ENCODE measurements at places on chromosomes 4 and X.

- DNase-seq: peak; percentile 42
These were observed 33.7 kb downstream of the PRPS2 start for GRCh38 chrX:12824944-12825343.

GRCh38 chr4:150982557-150983233 lies 32.4 kb downstream of the LRBA start:
- DNase-seq: no peak

DNA sequence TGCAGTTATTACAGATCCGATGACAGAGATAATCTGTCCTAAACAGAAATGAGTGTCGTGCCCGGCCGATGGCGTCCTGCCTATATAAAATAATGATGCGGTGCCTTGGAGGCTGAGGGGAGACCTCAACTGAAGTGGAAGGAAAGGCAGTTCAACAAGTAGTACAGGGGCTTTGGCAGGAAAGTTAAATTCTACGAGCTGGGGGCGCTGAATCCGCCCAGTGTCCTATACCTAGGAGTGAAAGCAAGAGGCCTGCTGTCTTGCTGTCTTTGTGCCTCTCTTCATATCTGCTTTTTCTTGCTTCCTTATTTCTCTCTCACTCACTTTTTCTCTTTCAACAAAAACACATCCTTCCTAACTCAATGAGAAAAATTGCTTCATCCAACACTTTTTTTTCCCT lies 82.2 kb upstream of the PRPS2 start:
- no peak for DNase-seq

GRCh38 chr4:110970642-110971041 lies 347.8 kb upstream of the PITX2 start:
- DNase-seq: peak; percentile 92

GRCh38 chr4:130163701-130164100 lies 1067.7 kb downstream of the C4orf33 start:
- no peak for DNase-seq

- DNase-seq: peak; percentile 80
These were observed 40.2 kb upstream of the NHSL2 start for GRCh38 chrX:71870208-71871098.

DNA sequence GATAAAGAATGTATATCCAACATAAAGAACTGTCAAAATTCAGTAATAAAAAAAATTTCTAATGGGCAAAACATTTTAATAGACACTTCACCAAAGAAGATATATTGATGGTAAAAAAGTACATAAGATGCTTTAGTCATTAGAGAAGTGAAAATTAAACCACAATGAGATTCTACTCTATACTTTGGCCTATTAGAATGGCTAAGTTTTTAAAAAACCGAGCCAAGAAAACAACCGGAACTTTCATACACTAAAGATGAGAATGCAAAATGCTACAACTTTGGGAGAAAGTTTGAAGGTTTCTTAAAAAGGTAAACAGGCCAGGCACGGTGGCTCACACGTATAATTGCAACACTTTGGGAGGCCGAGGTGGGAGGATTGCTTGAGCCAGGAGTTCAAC lies 20.8 kb downstream of the CNOT6L start:
- DNase-seq: no peak

DNA sequence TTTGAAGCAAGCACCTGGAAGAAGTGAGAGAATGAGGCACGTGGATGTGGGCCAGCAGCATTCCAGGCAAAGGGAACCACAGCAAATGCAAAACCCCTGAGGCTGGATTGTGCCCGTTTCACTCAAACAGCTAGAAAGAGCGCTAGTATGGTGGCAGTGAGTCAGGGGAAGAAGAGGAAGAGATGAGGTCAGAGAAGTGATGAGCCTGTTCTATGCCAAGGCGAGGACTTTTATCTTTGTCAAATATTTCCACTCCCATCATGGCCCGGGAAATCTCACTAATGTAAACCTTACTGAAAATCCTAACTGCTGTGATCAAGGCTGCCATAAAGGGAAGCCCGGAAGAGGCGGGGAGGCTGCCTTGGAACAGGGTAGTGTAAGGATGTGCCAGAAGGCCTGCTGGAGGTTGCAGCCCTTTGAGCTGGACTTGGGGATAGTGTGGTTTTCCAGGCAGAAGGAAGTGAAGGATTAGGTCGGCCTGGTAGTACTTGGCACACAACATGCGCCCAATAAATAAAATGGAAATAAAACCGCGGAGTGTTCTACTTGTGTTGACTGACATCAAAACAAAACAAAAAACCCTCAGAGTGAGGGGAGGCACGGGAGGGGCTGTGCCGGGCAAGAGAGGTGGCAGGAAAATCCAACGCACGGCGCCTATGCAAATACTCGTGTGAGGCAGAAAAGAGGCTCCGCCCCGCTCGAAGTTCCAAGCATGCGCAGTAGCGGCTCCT lies 1.2 kb upstream of the CDK16 start:
- DNase-seq: peak; percentile 73

GRCh38 chr4:6465955-6466354 lies 6.5 kb downstream of the PPP2R2C start:
- DNase-seq: no peak

GRCh38 chr4:150682126-150682525 lies 100.2 kb downstream of the MAB21L2 start:
- DNase-seq: no peak

- DNase-seq: no peak
These were observed 63.0 kb downstream of the GPC3 start for GRCh38 chrX:133922390-133922771.

DNA sequence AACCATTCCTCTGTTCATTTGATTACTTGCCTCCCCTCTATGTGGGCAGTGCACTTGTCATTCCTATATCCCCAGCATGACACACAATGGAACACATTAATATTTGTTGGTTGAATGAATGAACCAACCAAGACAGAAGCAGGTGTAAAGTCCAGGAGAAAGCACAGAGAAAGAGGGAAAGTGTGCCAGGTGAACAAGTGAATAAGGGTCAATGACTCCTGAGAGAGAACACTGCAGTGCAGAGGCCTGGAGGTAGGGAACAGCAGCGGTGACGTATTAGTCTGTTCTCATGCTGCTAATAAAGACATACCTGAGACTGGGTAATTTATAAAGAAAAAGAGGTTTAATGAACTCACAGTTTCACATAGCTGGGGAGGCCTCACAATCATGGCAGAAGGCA lies 53.1 kb downstream of the USP46 start:
- DNase-seq: no peak

DNA sequence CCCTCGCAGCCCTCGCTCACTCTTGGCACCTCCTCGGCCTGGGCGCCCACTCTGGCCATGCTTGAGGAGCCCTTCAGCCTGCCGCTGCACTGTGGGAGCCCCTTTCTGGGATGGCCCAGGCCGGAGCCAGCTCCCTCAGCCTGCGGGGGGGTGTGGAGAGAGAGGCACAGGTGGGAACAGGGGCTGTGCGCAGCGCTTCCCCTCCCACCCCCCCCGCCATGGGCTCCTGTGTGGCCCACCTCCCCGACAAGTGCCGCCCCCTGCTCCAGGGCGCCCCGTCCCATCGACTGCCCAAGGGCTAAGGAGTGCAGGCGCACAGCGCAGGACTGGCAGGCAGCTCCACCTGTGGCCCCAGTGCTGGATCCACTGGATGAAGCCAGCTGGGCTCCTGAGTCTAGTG lies 220.2 kb downstream of the STPG2 start:
- no peak for DNase-seq

- no peak for DNase-seq
These were observed 246.3 kb upstream of the ADGRL3 start for GRCh38 chr4:60953826-60954225.

- DNase-seq: no peak
These were observed 48.6 kb upstream of the CLDN24 start for GRCh38 chr4:183370786-183371185.

DNA sequence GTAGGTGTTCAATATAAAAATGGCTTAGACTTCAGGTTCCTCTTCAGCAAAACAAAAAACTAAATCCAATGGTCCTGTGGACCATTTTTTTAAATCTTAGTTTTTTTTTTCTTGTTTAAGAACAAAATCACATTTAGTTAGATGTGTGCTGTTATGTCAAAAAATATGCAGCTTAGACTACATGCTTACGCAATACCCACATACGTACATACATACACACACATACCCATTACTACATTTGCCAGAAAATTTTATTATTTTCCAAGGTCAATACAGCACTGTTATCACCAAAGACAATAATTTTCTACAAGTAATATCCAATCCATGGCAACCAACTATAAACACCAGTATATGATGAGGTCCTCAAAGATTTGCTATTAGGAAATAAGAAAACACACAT lies 144.1 kb downstream of the PDGFC start:
- no peak for DNase-seq

DNA sequence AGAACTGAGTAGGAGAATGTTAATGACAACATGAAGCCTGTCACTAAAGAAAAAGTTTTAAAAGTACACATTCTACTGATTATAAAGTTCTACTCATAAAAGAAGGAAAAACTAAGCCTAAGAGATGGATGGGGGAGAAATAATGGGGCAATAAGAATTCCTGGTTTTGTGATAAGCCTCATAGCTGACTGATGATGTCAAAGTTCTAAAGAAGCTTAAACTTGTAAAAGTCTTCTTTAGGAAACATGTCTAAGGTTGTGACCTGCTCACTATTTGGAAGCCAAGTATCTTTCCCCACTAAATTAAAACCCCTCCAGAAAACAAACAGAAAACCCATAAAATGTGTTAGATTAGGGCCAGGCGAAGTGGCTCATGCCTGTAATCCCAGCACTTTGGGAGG lies 232.9 kb upstream of the GIMD1 start:
- DNase-seq: no peak

DNA sequence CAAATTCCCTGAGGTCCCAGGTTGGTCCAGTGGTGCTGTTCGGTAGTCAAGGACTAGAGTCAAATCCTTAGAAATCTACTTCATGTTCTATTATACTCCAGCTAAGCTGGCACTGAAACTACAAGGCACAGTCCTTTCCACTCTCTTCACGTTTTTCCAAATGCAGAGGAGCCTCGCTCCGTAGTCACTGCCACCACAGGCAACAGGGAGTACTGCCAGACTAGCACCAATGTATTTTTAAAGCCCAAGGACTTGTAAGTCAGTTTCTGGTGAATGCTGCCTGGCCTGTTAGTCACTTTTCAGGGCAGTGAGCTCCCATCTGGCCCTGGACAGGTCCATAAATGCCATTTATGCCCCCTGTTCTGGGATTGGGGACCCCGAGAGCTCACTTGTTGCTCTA lies 323.5 kb downstream of the FAM47A start:
- DNase-seq: peak; percentile 11

- DNase-seq: no peak
These were observed 69.5 kb upstream of the BRWD3 start for GRCh38 chrX:80879143-80879542.

DNA sequence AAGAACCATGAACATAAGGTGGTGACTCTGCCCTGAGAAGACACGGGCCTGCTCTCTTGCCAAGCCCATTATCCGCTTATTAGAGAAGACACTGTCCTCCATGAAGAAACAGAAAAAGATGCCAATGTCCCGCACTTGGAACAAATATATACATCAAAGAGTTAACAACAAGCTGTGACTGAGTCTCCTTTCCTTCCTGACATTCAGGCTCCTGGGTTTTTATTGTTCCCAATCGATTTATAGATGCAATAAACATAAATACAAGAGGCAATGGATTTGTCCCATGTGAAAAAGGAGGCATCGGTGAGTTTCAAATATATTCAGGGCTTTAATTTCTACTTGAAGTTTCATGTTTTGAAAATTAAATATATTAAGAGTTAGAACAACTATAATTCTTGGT lies 169.2 kb upstream of the CPEB2 start:
- no peak for DNase-seq

- peak; percentile 96 for DNase-seq
These were observed 10.3 kb upstream of the CXCL2 start for GRCh38 chr4:74109116-74109869.

GRCh38 chrX:17818726-17819125 lies 42.4 kb downstream of the RAI2 start:
- DNase-seq: no peak

GRCh38 chr4:6916587-6917460 lies 7.2 kb downstream of the TBC1D14 start:
- DNase-seq: peak; percentile 61

- no peak for DNase-seq
These were observed 1.8 kb downstream of the SH3BP2 start for GRCh38 chr4:2794486-2795299.

DNA sequence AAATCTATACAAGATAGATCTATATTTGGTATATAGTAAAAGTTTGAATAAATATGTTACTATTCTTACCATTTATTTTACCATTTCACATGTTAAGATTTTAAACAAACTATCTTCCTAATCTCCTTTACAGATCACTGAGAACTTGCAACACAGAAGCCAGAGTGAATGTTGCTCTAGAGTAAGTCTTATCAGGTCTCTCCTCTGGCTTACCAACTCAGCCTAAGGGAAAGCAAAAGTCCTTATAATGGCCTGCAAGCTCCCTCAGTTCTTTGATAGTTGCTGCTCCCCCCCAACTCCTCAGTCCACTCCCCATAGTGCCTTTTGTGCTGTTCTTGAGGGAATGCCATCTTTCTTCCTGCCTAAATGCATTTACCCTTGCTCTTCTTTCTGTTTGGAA lies 25.7 kb upstream of the SLC7A11 start:
- DNase-seq: peak; percentile 18

- DNase-seq: no peak
These were observed 367.0 kb upstream of the ATOH1 start for GRCh38 chr4:93461541-93461940.

GRCh38 chr4:25767877-25768725 lies 94.7 kb downstream of the SEL1L3 start:
- DNase-seq: peak; percentile 79

DNA sequence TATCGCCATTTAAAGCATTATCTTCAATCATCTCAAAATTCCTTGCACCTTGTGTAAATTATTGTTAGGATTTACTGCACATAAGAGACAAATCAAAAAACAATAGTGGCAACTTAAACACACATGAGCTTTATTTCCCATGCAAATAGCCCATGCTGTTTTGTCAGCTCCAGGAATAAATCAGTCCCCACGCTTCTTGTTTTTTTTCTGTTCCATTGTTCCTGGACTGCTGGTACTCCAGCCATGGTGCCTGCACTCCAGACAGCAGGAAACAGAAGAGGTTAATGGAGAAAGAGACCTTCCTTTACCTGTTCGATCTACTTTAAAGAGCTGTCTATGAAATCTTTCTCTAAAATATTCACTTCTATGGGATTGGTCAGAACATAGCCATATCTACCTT lies 1515.7 kb upstream of the TENM3 start:
- no peak for DNase-seq

- DNase-seq: peak; percentile 1
These were observed 63.5 kb upstream of the EMCN start for GRCh38 chr4:100581337-100581736.

- no peak for DNase-seq
These were observed 146.7 kb downstream of the TBL1X start for GRCh38 chrX:9611436-9612145.

DNA sequence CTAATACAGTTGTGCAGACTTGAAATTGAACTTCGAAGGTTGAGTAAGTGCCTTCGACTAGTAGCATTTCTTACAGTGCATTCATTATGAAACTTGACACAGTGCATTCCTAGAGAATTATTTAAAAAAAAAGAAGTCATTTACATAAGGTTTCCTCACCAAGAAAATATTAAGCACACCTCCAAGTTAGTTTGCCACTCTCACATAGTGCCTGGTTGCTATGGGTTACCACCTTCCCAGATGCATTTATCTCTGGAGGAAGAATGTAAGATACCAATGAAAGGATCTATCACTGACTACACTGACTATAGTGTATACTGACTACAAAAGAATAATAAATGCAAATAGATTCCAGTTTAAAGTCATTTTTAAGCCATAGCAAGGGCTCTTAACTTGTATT lies 311.9 kb upstream of the RASGEF1B start:
- DNase-seq: no peak

- no peak for DNase-seq
These were observed 202.1 kb upstream of the ANXA10 start for GRCh38 chr4:167890226-167890625.
